ENCODE measurements at places on chromosomes 6 and 20. TPM values are rescaled to one million over a fixed set of nuclear protein-coding genes. Genes with fewer than 3 reads are reported as not detected.

DNA sequence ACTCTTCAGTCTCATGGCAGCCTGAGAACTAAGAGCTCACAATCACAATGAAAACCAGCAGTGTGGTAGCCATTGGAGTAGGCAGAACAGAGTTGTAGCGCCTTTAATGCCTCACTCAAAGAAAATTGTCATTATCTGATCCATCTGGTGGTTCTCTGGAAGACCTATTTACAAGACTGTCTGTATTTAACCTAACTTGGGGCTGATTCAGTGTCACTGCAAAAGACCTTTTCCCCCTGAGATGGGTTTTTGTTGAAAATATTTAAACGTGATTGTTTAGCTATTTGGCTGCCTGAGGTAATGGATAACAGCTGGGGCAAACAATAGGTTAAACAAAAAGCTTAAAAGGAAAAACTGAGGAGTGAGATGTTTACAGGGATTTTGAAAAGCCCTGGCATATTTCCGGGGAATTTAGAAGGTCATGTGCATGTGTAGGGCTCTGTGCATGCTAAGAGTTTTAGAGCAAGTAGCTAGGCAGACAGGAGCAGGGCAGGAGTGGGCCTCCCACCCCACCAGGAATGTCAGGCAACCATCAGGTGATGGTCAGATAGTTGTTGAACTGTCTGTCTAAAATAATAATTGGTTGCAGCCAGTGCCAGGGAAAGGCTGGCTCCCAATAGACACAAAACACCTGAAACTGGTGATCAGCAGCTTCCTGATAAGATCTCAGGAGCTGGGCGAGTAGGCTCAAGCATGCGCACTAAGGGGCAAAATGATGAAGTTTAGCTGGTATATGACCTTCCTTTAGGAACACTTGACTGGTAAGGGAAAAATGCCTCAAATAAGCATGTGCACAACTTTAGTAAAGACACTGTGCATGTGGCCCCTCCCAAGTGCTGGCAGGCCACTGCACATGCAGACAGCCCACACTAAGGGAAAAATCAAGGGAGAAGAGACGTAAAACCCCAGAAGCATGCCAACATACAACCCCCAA, 70.8 kb upstream of the AKIRIN2 start:
- DNase-seq, result no peak
- no peaks in the 10 kb centered on the region for H3K36me3 ChIP-seq
- H3K27ac ChIP-seq, result no peak overlapping the region
- H3K4me3 ChIP-seq, result no peak overlapping the region

- peaks cover 2% of the 10 kb centered on the region for H3K4me1 ChIP-seq
- no peak overlapping the region for H3K27ac ChIP-seq
- no peak for DNase-seq
- no peaks in the 10 kb centered on the region for H3K27me3 ChIP-seq
- peaks cover 18% of the 10 kb centered on the region for H3K36me3 ChIP-seq
- no peak overlapping the region for H3K4me3 ChIP-seq
Observed at GRCh38 chr20:24546232-24546892, 76.9 kb downstream of the SYNDIG1 start.

GRCh38 chr20:54042021-54042420, 28.4 kb downstream of the BCAS1 start:
- no peak overlapping the region for H3K27ac ChIP-seq
- no peaks in the 10 kb centered on the region for H3K4me1 ChIP-seq
- no peak overlapping the region for H3K4me3 ChIP-seq

The PFDN6 gene
- 69.7 TPM for total RNA-seq

The SOBP gene
- total RNA-seq, result 16.1 TPM
